ENCODE measurements at places on chromosomes 11 and 22.

- DNase-seq = no peak
Measured at GRCh38 chr11:68813773-68814172, 27.9 kb downstream of the CPT1A start.

- DNase-seq = no peak
Measured at GRCh38 chr11:19689281-19690000, 23.2 kb upstream of the NAV2 start.

GRCh38 chr11:123507043-123507442, 77.0 kb downstream of the GRAMD1B start:
- no peak for DNase-seq

DNA sequence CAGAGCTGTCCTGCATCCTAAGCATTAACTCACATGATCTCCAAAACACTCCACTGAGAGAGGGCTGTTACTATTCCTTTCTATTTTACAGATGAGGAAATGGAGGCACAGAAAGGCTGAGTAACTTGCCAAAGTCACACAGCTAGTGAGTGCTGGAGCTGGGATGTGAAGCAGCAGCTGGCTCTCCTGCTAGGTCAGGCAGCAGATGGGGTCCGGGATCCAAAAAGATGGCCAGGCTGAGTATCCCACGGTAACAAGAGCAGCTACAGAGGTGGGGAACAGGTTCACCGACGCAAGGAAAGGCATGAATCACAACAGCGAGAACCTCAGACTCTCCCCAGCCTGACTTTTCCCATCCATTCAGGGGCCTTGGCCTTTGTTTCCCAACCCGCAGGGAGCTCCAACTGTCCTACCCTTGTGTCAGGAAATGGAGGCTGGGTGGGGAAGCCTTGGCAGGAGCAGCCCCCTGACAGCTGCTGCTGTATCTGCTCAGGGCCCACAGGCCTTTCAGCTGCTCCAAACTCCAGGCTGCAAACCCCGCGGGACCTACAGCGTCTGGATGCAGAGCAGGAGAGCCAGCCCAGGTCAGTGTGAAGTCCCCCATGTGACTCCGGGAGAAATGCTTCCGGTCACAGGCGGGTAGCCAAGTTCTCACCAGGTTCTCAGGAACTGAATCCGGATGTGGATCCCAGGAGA, 29.5 kb downstream of the DKK3 start:
- DNase-seq = no peak

DNA sequence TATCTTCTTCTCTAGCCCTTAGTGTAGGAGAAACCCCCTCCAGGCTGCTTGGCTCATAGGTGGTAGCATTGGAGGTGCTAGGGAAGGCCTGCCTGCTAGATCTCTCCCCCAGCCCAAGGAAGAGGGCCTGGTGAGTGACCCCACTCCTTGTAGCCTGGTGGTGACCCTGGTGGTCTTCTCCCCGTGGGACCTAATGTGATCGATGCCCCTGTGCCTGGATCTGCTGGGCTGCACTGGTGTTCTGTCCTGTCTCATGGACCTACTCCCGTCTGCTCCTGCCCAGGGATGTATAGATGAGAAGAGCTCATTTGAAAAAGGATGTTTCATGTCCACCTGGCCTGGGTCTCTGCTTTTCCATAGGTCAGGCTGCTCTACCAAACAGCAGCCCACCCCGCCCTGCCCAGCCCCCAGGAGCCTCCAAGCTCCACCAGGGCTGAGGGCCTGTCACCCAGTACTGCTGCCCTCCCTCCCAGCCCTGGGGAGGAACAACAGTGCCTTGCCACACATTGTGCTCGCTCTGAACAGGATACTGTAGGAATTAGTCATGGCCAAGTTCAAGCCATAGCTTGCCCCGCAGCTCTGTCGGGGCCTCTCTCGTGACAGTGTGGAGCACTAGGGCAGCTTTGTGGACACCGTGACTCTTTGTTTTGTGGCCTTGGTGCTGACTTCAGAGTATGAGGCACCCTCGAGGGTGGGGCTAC, 19.7 kb downstream of the SLC37A2 start:
- DNase-seq = no peak

- DNase-seq = peak; percentile 20
Measured at GRCh38 chr11:39374963-39375698, 2084.3 kb downstream of the LRRC4C start.

- DNase-seq = peak; percentile 96
Measured at GRCh38 chr22:43293655-43294392, 49.3 kb downstream of the SCUBE1 start.

DNA sequence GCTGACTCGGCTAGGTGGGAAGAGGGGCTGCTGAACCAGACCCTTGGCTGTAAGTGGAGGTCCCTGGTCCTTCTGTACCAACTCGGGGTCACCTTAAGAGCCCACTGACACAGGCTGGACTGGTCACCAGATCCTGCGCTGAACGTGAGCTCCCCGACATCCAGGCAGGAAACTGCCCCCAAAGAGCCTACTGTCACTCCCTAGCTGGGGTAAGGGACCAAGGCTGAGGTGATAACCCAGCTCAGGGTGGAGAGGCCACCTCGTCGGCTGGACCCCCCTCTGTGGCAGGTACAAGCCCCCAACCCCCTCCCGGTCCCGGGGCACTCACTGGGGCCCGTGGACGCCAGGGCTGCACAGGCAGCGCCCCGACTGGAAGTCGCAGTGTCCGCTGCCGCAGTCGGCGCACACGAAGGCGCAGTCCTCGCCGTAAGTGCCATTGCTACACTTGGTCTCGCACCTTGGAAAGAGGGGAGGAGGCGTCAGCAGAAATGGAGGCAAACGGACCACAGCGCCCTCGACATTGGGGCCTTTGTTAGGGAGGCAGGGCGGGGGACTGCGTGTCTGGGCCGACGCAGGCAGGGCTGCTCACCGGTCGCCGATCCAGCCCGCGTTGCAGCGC, 7.4 kb downstream of the SCARF2 start:
- no peak for DNase-seq

- no peak for DNase-seq
Measured at GRCh38 chr11:126543691-126544090, 188.2 kb downstream of the ST3GAL4 start.

DNA sequence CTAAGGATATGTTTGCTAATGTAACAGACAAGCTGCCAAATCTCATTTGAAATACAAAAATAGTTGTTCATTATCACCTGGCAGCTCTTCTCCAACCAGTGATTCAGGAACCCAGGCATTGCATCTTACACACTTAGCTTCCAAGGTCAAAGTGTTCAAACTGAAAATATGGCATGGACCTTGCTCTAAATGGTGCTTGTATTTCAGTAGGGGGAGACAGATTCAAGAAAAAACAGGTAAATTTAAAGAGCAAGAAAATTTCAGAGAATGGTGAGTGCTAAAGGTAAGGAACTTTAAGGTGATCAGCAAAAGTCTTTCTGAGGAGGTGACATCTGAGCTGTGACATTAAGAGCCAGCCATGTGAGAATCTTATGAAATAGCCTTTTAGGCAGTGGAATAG, 82.8 kb upstream of the E2F8 start:
- DNase-seq = no peak

- DNase-seq = no peak
Measured at GRCh38 chr22:35638410-35638809, 9.8 kb upstream of the APOL6 start.

GRCh38 chr11:71991494-71991893, 7.2 kb upstream of the IL18BP start:
- DNase-seq = no peak
